ENCODE measurements at places on chromosomes 7 and 10.

GRCh38 chr10:14751014-14751896, 23.4 kb downstream of the FAM107B start:
- DNase-seq, result peak; percentile 85

GRCh38 chr7:74405191-74405898, 48.4 kb upstream of the GTF2IRD1 start:
- DNase-seq, result peak; percentile 71

GRCh38 chr10:28743576-28743975, 66.3 kb downstream of the BAMBI start:
- no peak for DNase-seq

GRCh38 chr7:140534743-140535142, 55.4 kb upstream of the MKRN1 start:
- DNase-seq, result no peak

DNA sequence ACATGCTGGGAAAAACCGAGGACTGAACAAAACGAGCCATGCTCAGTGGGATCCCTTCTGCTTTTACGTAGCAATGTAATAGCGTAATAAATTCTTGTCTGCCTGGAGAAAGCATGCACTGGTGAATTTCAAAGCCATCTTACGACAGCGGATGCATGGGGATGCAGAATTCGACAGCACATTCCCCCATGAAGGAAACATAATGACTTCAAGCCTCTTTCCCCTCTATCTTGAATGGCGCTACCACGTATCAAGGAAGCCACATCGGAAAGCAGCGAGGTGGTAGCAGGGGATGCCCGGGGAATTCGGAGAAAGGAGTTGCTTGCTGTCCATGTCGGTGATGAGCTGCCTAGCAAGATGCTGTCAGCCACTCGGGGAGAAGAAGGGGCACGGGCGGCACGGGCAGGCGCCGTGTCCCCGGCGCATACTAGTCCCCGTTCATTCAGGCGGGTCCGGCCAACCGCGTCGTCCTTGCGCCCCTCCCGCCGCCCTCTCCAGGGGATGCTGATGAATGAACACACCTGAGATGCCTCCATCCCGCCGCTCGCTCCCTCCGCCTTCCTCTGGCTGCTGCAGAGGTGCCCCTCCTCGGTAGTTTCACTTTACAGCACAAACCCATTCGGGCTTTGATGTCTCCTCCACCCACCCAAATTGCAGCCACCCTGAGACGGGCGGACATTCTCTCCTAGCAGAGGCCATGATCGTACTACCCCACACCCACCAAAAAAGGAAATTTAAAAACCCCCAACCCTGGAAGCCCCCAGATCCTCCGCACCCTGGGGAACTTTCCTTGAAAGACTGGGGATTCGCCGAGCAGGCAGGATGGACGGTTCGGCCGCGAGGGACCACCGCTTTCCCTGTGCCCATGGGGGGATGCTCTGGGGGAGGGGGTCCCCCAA, 644 bp downstream of the SORBS1 start:
- DNase-seq, result peak; percentile 41

DNA sequence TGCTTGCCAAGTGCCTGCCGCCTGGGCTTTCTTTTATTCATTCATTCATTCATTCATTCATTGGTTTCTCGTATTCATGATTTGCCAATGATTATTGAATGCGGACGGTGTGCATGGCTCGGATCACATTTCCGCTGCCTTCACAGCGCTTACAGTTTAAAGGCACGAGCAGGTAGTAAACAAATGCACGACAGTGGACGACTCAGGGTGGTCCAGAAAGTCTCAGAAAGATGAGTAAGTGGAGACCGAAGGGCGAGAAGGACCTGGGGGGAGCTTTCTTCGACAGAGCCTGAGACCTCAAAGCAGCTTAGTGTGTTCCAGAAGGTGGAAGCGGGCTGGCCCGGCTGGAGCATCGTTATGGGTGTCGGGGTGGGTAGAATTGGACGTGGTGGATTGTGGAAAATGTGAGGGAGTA, 506 bp downstream of the MCM10 start:
- peak; percentile 66 for DNase-seq

- DNase-seq, result no peak
Observed at GRCh38 chr7:78095549-78095948, 297.0 kb downstream of the PHTF2 start.

GRCh38 chr10:124875596-124875995, 66.3 kb upstream of the ZRANB1 start:
- no peak for DNase-seq

DNA sequence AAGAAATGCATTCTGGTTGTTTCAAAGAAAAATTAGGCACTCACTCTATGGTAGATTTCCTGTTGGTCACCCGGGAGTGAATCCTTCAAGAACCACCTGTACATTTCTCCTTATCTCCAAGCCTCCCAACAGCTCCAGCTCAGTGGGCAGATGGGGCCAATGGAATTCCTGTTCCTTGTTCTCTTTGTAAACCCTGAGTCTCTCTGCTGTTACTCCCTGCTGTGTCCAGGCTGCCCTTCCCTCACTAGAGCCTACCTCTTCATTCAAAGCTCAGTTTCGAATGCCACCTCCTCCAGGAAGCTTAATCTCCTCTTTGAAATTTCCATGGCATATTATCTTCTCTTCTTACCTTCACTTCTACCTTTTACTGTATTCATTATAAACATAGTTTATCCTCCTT, 3.5 kb upstream of the BMPER start:
- DNase-seq, result no peak

- peak; percentile 78 for DNase-seq
Observed at GRCh38 chr10:47318706-47319105, 3.5 kb upstream of the GDF2 start.

DNA sequence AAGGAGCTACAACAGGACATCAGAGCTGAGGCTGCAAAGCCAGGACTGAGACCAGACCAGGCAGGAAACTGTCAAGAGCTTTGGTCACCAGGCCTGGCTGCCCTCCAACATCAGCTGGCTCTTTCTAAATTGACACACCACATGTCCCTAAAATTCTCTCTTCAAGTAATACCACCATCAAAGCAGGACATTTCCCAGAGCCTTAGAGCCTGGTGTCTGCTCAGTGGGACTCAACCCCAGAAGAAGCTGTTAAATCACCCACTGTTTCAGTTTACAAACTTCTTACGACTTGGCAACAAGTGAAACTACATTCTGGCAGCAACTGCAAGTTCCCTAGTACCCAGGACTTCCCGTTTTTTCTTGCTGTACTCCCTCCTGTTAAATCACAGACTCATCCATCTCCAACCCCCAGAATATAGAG, 3.8 kb upstream of the IL6 start:
- peak; percentile 10 for DNase-seq

GRCh38 chr7:148204639-148205304, 385.8 kb upstream of the C7orf33 start:
- DNase-seq, result no peak

GRCh38 chr7:7639847-7640220, 718 bp upstream of the UMAD1 start:
- DNase-seq, result peak; percentile 77

- DNase-seq, result no peak
Observed at GRCh38 chr10:49322371-49323170, 23.6 kb downstream of the C10orf71 start.

DNA sequence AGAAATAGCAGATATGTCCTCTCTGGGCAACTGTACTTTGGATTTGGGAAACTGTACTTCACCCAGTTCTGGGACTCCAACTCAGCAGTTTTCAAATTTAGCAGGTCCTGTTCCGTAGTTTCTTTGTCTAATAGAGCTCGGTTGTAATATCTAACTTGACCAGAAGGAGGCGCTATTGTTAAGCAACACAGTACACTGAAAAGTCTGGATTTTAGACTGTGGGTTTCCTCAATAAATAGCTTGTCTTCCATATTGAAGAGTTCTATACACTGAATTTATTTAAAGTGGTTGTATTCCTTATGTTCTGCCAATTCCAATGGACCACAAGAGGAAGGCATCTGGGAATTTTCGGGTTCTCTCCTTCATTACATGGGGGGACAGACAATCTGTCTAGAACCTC, 39.8 kb downstream of the ELFN1 start:
- DNase-seq, result peak; percentile 62

DNA sequence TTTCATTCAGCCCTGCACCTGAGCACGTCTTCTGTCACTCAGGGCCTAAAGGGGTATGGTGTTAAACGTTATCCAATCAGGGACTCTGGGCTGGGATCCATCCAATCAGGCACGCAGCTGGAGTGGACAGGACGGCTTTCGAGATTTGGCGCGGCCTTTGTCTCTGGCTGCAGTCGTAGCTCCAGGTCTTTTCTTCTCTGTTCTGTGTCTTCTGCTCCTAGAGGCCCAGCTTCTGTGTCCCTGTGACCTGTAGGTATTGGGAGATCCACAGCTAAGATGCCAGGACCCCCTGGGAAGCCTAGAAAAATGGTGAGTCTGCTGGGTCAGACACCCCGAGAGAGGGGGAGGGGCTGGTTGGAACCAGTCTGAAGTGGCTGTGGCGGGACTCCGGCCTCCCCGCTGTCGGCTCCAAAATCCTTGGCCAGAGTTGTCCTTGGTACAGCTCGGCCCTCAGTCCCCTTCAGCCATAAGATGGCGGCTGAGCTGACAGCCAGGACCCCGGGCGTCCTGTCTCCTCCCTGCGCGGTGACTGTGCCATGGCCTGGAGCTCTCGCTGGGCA, 11.7 kb upstream of the ZNF680 start:
- no peak for DNase-seq

GRCh38 chr7:28800150-28800549, 158.0 kb downstream of the TRIL start:
- no peak for DNase-seq

- peak; percentile 88 for DNase-seq
Observed at GRCh38 chr10:7520507-7521485, 110.0 kb upstream of the SFMBT2 start.

- DNase-seq, result peak; percentile 56
Observed at GRCh38 chr7:112452102-112452888, 2.0 kb downstream of the IFRD1 start.

- DNase-seq, result no peak
Observed at GRCh38 chr7:69482676-69483075, 115.6 kb upstream of the AUTS2 start.

- no peak for DNase-seq
Observed at GRCh38 chr7:47757921-47758411, 176.1 kb upstream of the TNS3 start.

- DNase-seq, result no peak
Observed at GRCh38 chr10:91420868-91421267, 10.7 kb downstream of the HECTD2 start.

DNA sequence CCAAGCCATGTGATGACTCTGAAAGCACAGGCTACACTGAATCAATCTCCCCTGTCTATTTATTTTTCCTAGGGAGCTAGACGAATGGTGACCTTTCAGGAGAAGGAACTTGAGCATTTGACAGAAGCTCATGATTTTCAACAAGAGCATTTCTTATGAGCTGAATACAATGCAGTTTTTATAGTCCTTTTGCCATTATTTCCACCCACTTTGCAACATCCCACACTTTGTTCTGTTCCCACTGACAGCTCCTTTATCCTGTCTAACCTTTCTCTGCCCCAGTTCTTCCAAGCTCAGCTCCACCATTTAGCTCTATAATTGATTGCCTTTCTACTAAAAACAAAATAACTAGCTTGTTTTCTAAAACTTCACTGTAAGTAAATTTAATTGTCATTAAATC, 91.9 kb upstream of the PRSS1 start:
- DNase-seq, result no peak

DNA sequence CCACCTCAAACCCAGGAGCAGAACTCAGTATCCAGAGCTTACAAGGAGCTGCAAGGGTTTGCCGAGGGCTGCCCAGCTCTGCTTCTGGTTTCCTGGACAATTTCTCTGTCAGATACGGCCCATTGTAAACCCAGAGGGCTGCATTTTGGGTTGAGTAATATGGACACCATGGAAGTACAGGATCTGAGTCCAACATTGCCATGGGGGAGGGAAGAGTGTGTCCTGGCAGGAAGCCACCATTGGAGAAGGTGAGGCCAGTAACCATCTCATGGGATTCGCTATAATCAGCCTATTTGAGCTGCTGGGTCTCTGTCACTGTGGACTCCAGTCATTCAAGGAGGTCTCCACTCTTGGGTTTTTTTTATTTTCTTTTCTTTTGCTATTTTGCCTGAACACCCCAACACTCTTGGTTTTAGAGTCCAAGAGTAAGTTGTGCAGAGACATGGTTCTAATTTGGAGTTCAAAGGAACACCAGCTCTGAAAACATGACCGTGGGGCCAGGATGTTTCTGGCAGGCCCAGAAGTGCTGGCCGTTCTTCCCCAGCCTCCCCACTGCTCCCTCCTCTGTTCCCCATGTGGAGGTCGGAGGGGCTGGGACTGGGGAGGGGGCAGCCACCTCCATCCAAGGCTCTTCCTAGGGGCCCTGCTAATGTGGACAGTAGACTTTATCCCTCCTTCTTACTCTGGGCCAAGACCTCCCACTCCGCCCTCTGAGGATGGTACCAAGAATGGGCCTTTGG, 46.2 kb downstream of the CHST3 start:
- no peak for DNase-seq

DNA sequence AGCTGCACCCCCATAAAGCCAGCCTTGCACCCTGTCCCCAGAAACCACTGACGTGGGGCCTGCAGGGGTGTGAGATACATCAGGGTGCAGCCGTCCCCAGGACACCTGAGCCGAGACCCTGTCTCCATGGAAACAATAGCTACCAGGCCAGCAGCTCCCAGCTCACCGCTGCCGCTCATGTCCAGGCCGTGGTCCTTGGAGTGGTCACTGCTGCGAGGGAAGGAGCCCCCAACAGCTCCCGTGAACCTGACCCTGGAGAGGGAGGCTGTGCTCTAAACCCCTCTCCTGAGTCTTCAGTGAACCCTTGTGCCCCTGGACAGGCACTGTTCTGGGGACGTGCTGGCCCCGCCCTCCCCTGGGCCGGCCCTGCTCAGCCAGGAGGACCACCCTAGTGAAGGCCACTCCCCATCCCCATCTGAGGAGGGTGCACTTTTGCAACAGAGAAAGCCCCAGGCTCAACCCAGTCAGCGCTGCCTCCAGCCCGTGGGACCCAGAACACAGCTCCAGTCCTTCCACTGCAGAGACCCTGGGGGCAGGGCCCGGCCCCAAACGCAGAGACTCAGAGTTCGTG, 19.6 kb upstream of the INPP5A start:
- DNase-seq, result no peak

DNA sequence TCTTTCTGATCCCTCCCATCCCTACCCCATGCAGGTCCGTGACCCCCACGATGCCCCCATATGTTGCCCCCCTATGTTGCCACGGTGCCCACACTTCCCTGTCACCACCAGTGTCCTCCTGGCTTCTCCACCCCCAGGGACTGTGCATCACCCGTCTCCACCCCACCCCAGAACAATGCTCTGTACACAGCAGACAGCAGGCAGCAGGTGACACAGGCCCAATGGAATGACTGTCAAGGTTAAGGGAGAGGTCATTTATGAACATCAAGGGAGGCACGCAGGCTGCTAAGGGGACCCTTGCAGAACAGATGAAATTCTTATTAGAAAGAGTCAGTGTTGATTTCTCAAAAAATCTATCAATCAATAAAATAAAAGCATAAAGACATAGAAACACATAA, 71.5 kb downstream of the PARP12 start:
- no peak for DNase-seq

All from Karpas-422 (cell line).